ENCODE measurements at places on chromosomes 2 and 18.
A peak's percentile ranks its signal among the peaks of the same experiment; 100 is the strongest.

DNA sequence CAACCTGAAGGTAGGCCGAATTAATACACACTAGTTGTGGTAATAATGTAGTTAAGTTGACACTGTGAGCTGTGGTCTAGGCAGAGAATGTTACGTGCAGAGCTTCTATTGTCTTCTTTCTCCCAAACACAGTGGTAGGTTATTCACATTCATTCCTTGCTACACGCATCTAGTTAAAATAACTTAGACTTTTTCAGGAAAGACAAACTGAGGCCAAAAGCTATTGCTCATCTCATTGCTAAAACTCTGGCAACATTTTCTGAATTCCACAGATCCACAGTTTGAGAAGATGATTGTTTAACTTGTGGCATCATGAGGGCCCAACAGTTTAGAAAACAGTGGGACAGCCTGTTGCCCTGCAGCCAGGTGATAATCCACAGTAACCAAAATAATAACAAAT lies 850.4 kb upstream of the FSHR start:
- DNase-seq = no peak

DNA sequence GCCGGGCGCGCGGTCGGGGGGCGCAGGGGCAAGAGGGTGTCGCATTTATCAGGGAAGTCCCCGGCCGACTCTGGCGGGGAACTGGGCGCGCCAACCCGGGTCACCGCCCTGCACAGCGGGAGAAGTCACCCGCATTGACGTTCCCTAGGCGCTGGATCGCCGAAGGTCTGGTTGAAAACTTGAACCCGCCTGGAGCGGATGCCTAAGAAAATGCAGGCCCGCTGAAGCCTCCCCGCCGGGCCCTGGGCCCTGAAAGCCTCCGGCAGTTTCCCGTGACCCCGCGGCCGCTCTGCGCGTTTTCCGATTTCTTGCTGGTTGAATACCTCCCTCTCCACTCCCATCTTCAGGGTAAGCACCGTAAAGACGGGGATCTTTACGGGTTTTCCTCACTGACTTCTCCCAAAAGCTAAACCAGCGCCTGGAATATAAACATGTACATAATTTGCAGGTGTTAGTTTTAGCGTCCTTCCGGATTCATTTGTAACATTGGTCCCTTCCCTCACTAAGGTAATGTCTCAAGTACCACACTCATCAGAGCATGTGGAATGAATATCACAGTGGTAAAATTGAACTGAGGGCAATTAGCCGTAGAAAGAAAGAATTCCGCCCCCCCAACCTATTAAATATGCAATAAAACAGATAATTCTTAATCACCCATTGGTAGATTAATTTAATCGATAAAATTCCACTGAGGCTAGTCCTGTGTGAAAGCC lies 675 bp upstream of the SPIRE1 start:
- DNase-seq = peak; percentile 43

DNA sequence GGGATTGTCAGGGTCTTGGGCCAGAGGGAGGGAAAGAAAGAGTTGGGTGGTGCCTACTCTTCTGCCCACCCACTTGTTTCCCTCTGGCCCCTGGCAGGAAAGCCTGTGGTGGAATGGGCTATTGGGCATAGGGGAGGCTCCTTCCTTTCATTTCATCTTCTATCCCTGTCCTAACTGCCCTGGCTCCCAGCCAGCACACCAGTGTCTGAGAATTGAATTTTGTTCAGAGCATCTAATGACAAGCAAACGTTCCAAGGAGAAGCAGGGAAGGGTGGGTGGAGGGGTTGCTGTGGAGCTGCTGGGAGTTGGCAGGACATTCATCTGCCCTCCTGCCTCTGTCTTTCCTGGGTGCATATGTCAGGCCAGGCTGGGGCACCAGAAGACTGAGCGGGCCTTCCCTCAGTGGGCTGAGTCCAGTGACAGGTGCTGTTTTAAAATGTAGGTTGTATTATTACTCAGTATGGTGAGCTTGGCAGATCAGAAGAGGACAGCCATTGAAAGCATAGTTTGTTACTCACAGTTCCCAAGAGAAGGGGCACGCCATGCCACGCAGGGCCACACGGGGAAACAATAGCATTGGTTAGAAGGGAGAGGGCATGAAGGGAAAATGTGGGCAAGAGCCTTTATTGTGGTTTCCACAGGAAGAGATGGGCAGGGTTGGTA lies 171.9 kb downstream of the ACOXL start:
- DNase-seq = peak; percentile 11

DNA sequence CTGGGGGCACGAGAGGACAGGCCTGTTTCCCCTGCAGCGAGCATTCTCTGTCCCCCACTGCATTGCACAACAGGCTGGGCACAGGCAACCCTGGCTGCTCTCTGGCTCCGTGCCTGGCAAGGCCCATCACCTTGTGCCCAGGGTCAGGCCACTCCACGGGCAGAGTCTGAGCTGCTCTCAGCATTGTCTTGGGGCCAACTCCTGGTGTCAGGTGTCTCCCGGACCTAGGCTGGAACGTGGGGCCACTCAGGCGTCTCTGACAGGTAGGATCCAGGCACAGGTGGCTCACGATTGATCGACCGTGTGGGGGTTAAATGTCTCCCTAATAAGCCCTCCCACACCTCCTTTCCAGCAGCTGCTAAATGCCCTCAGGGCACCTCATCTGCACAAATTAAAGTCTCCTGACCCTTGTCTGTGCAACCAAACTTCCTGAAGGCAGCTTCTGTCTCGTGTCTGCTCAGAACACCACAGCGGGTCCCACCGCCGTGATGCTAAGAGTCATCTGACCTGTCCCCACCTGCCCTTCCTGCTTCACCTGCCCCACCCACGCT lies 66.6 kb upstream of the GPC1 start:
- DNase-seq = peak; percentile 36

DNA sequence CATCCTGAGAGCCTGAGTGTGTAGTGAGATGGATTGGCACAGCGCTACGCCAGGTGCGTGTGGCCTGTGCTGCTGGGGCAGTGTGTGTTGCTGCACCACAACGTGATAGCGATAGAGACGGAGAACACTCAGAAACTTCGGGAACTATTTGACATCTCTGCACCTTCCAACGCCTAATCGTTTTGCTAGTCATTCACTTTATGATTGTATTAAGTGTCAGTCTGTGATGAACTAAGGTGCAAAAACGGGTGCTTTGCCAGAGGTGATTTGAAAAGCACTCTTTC lies 26.0 kb upstream of the IGFBP2 start:
- DNase-seq = no peak

- DNase-seq = no peak
These were observed 180.0 kb upstream of the CXCR4 start for GRCh38 chr2:136297994-136298393.

DNA sequence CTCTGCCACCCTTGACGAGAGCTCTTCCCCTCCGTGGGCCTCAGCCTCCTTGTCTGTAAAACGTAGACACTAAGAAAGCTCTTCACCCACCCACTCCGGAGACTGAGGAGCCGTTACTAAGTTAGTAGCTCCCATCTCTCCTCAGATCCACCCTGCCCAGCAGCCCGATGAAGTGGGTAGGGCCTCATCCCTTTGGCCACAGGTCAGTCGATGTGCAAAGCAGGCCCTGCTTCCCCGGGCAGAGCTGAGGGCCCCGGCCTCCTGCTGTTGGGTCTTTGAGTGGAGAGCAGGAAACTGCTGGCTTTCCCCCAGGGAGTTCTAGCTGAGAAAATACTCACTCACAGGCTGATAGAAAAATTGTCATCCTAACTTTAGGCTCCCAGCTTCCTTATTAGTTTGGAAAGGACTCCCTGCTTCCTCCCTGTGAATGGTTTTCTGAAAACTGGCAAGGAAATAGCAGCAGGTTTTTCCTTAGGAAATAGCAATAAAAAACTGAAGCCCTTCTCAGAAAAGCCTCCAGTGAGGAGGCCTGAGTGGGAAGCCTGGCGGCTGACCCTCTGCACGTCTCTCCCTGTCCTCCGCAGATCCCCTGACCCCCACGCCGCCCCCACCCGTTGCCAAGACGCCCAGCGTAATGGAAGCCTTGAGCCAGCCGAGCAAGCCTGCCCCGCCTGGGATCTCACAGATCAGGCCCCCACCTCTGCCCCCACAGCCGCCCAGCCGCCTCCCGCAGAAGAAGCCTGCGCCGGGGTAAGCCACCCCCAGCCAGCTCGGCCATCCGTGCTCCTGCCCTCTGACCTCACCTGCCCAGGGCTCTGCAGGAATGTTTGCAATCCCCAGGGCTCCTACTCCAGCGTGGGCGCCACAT lies 30.2 kb downstream of the ITGB1BP1 start:
- DNase-seq = no peak

DNA sequence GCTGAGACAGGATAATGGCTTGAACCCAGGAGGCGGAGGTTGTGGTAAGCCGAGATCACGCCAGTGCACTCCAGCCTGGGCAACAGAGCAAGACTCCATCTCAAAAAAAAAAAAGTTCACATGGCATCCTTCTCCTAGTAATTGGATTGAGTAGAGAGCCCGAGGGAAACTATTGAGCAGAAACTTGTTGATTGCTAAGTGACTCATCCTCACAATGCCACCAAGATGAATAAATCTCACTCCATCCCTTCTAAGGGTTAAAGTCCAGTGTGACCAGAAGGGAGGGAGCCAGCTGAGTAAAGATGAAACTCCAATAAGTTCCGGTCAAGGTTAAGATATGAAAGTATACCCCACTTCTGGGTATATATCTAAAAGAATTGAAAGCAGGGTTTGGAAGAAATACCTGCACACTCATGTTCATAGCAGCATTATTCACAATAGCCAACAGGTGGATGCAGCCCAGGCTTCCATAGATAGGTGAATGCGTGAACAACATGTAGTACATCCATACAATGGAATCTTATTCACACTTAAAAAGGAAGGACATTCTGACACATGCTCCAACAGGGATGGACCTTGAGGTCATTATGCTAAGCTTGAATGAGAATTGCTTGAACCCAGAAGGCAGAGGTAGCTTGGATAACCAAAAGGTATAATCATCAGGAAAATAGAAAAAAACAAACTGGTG lies 13.0 kb upstream of the FHL2 start:
- DNase-seq = peak; percentile 64

DNA sequence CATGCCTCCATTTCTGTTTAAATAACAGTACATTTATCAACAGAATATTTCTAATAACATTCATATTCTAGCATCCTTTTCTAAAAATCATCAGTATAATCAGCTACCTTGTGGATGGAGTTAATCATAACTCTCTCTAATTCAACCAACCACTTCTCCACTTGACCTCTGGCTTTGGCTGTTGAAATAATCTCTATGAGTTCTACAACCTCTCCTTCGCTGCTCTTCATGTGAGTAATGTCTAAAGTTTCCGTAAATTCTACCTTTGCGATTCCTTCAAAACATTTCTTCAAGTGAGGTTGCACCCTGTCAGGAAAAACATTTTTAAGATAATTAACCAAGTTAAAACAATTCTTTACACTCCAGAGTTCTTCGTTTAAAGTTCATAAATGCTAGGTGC lies 134.2 kb downstream of the DNAH7 start:
- DNase-seq = no peak

DNA sequence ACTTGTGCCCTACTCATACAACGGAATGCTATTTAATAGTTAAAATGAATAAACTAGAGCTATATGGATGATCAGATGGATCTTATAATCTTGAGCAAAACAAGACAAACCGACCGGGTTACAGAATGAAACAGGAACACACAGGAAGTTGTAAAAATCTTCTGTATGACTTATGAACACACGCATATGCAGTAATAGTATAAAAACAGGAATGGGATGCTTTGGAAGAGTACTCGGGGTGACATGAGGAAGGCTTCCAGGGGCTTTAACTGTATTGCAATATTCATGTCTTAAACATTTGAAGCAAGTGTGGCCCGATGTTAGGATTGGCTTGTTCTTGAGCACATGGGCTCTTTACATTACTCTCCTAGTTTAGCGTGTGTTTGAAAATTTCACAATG lies 14.9 kb upstream of the E2F6 start:
- DNase-seq = no peak

DNA sequence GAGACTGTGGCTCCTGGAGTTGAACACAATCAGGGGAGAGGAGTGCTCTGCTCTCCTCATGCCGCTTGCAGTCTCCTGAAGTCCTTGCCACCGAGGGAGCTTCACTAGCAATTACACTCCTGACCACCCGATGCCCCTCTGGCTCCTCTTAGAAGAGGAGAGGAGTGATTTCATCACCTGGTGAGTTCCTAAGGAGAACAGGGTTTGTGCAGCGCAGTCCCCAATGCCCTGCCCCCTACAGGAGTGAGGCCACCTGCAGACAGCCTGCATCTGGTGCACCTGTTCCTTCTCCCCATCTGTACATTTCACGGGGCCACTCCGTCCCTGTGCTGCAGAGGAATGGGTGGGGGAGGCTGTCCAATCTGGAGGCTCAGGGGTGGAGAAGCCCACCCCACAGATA lies 267.2 kb downstream of the HRH4 start:
- no peak for DNase-seq

DNA sequence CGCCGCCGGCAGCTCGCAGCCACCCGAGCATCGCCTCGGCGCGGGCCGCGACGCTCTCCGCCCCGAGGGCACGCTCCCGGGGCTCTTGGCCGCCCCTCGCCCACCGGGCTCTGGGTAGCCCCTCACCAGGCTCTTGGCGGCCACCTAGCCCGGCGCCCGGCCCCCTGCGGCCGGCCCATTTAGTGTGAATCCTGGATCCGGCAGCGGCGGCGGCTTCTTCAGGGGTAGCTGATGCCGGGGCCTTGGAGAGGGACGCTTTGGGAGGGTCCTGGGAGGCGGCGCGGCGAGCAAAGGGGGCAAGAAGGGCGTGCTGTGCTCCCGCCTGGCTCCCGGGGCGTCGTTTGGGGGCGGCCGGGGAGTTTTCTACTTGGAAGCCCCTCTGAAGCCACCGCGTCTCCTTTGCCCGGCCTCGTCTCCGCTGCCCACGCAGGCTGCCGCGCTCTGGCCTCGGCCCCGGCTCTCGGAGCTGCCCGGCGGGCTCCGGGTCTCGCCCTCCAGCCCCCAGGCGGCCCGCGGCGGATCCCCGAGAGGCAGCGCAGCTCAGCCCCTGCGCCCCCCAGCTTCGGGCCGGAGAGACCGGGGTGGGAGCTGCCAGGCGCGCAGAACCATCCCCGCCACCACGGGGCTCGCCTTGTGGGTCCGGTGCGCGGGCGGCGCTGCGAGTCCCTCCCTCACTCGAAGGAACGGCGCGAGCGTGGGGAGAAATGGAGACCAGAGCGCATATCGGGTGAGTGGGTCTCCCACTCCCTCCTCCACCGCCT lies 509 bp downstream of the PIEZO2 start:
- no peak for DNase-seq
